ENCODE measurements at places on chromosomes 1 and 21.
A peak's percentile ranks its signal among the peaks of the same experiment; 100 is the strongest.

DNA sequence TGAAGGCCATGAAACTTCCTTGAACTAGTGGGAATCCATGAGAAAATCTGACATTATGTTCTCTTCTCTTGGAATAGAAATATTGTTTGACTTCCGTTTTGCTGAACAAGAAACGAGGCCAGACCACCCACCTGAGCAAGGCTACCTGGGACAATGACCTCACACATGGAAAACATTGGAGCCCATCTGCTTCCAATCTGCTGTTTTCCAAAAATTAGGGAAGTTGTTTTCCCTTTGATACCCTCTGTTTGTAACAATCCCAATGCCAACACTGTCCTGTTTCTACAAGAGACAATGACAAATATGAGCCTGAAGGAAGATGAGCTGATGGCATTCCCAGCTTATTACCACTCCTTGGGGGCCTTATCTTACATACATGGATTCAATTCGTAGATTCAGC is 29.4 kb downstream of the OR2C3 start:
- DNase-seq, result no peak

DNA sequence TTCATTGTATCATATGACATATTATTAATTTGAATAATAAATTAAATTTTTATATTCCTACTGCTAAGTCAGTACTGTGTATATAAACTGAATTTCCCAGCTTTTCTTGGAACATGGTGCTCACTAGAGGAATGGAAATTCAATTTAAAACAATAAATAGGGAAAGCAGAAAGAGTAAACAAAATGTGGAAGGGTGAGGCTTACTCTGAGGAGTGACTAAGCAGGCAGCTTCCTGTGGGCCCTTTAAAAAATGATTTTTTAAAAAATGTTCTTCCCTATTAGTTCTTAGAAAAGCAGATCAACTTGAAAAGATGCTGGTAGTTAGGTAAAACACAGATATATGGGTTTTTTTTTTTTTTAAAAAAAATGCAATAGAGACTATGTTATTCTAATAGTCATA is 49.5 kb upstream of the S1PR1 start:
- peak; percentile 26 for DNase-seq

GRCh38 chr21:46028573-46029091 is 47.1 kb downstream of the COL6A1 start:
- DNase-seq, result no peak

DNA sequence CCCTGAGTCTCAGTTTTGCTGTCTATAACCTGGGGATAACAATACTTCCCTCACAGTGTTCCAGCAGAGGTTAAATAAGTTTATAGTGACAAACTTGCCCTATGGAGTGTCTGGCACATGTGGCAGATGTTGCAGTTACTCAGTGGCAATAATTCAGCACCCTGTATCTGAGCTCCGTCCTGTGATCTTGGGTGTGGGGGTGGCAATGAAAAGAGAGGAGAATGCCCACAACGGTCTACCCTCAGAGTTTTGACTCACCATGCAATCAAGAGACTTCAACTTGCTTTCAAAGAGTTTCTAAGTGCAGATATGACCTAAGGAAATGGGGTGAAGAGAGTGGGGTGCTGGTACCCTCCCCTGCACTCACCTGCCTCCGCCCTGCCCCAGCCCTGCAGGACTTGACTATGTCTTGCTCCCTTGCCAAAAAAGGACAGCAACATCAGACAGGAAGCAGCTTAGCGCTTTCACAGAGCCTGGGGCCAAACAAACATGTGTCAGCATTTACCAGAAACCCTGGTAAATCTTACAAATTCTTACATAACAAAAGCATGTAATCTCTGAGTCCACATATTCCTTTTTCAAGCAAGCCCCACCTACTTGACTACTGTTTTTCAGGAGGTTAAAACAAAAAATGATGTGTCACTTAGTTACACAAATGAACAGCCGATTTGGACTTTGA is 185.1 kb upstream of the CAMK1G start:
- peak; percentile 99 for DNase-seq

GRCh38 chr1:29623501-29623900 is 387.2 kb downstream of the PTPRU start:
- DNase-seq, result no peak

DNA sequence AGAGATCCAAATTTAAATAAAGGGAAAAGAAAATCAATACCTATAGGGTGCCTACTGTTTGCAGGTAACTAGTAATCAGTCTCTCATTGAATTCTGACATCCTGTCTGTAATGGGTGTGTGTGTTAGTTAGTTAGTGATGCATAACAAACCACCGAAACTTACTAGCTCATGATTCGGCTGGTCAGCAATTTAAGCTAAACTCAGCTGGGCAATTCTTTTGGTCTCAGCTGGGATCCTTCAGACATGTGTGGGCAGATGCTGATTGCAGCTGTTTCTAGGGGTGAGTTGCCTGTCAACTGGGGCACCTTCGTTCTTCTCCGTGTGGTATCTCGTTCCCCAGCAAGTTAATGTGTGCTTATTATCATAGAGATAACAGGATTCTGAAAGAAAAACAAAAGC is 40.2 kb upstream of the ZNF124 start:
- DNase-seq, result peak; percentile 50

GRCh38 chr21:17468698-17469097 is 44.1 kb upstream of the CXADR start:
- no peak for DNase-seq

GRCh38 chr1:94063379-94063778 is 57.6 kb downstream of the ABCA4 start:
- DNase-seq, result peak; percentile 42

DNA sequence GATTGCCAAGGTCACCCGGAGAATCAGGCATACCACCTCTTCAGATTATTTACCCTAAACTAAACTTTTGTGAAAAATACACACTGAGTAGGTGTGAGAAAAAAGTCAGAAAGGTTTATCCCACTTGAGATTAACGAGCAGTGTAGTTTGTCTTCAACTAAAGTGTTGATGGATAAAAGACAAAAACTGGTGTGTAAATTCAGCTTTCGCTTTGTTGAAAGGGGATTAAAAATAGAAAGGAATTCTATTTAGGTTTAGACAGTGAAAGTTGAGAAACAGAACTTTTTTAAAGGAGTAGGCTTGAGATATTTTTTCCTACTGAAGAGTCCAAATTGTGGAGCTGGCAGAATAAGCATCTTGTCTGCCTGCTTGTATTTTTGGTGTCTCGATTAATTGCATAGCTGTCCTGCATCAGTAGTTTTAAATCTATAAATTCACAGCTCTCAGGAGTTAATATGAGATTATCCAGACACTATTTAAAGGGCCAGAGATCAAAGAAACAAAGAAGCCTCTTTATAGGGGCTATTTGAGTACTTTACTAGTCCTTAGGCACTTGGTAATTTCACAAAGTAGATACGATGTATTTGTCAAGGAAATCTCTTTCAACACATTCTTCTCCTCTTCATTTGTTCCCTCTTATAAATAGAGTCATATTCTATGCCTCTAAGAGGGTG is 46.7 kb upstream of the RABGAP1L start:
- DNase-seq, result no peak

- no peak for DNase-seq
Observed at GRCh38 chr1:110135666-110136065, 14.6 kb upstream of the SLC6A17 start.

DNA sequence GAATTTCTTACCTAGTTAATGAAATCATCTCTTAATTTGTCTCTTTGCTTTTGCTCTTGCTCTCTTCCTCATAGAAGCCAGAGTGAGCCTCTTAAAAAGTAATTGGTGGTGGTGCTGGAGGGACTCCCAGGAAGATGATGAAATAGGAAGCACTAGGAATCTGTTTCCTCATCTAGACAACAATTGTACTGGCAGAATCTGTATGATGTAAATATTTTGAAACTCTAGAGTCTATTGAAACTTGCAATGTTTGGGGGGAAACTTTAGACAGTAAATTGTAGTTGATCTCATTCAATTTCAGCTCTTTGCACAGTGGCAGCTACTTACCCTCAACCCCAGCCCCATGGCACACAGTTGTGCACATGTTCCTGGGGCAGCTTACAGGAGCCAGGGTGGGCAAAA is 10.6 kb downstream of the RGSL1 start:
- DNase-seq, result peak; percentile 6

DNA sequence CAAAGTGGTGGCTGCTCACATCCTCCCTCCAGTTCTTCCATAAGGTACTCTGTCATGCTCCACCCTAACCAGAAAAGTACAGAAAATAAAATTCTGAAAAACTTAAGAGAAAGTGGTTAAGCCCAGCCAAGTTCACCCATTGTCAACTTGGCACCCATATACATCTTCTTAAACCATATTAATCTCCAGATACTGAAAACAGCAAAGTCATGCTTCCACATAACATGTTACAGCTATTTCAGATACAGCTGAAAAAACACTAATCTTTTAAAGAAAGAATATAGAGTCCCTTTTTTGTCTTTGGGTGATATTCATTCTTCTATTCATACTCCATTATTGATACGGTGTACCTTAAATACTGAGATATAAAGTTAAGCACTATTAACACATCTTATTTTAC is 577.8 kb downstream of the KCNT2 start:
- DNase-seq, result no peak

DNA sequence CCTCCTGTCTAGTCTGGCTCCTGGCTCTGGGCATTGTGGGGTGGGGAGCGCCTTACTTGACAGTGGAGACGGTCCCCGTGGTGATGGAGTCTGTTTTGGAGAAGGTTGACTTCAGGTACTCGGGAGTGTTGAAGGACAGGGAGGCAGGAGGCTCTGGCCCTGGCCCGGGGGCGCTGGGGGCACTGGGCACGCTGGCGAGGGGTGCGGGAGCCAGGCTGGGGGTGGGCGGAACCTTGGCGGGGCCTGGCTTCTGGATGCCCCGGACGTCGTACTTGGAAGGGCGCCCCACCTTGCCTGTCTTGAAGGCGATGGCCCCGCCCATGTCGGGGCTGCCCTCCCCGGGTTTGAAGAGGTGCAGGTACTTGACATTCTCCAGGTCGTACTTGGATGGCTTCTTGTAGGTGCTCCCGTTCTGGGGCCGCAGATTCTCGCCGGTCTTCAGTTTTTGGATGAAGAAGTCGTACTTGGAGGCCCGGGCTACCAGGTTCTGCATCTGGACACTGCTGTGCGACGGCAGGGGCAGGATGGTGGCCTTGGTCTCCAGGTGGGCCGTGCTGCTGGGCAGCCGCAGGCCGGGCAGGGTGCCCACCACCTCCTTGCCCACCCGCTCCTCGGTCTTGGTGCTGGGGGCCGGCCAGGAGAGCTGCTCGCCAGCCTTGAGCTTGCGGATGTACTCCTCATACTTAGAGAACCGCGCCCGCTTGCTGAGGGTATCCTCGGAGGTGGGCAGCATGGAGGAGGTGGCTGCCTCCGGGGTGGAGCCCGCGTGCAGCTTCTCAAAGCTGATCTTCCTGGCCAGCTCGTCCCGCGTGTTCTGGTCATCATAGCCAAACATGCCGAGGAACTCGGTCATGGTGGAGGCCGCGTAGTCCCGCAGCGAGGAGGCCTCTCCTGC is 136.6 kb downstream of the CASZ1 start:
- DNase-seq, result no peak

GRCh38 chr1:82091729-82092128 is 291.0 kb downstream of the ADGRL2 start:
- DNase-seq, result no peak

GRCh38 chr1:75727571-75727970 is 3.1 kb downstream of the ACADM start:
- no peak for DNase-seq

GRCh38 chr1:87888446-87888845 is 559.8 kb downstream of the LMO4 start:
- DNase-seq, result no peak

- no peak for DNase-seq
Observed at GRCh38 chr21:29812947-29813346, 126.8 kb downstream of the GRIK1 start.

DNA sequence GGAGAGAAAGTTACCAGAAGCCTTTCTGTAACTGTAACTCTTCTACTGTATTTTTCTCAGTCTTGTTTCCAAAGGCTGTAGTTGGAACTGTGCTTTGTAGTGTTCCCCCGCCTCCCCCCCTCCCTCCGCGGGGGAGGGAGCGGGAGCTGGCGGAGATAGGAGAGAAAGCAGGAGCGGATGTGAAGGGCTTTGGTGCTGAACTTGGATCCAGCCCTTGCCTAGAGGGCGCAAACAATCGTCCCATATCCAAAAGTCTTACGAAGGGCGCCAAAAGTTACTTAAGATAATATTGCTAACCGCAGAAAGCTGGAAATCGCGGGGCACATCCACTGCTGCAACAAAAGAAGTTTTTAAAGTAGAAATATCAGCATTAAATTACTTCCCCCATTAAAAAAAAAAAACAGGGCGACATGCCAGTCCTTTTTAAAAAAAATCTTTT is 2.4 kb upstream of the NFIA start:
- peak; percentile 75 for DNase-seq

DNA sequence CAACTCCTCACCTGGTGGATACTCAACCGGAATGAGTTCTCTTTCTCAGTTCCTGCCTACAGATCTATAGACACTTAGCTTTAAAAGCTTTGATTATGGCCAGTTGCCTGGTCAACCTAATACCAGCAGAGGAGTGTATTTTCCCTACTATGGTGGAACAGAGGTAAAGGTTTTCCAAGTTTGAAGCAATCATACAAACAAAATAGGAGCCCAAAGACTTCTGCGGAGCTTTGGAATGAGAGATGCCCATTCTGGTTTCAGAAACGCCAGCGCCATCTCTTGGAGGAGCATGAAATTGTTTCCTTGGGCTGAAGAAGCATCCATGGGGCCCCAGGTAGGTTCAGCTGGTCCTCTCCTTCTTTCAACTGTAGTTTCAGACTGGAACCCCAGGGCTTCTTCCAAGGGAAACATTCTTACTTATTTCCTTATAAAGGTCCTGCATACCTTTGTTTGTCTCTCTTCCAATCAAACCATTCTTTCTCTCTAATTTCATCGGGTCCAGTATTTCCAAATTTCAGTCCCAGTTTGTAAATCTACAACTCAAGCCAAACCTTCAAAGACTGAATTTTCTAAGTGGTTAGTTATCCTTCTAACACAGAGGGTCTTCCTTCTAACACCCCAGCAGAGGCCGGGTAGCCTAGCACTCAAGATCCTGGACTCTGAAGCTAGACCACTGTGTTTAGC is 95.9 kb downstream of the KCNJ15 start:
- DNase-seq, result peak; percentile 79

DNA sequence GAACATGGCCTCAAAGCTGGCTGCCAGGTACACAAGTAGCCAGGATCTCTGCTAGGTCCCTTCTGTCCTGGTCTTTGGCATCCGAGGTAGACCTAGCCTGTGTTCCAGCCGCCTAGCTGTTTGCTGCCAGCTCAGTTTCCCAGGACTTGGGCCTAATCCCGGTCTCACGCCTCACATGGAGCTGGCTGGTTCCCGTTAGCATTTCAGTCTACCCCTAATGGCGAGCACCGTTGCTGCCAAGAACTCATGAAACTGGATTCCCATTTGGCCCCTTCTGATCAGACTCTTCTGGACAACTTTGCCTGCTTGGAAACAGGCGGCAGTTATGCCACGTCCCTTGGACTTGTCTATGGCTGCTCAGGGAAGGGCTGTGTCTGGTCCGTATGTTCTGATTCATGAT is 26.2 kb upstream of the HHAT start:
- no peak for DNase-seq

DNA sequence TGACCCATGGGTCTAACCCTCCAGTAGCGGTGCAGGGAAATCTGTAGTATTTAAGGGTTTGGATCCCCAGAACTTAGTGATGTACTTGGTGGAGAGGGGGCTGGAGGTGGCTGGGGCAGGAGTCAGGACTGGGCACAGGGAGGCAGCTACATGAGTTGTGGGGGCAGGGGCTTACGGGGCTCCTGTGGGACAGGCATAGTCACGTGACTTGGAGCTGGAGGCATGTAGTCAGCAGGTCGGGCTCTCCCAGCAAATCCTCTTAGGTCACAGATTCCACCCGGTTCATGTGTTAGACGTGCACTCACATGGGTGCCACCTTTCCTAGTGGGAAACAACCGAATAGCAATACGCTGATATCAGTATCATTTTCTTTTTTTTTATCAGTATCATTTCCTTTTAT is 112.1 kb downstream of the PCP4 start:
- no peak for DNase-seq

Data from epithelial cell of esophagus (primary cell).